ENCODE measurements at places on chromosomes 2 and 18.
A peak's percentile ranks its signal among the peaks of the same experiment; 100 is the strongest.

- no peak for DNase-seq
Observed at GRCh38 chr18:79197531-79197930, 128.3 kb downstream of the ATP9B start.

- DNase-seq: no peak
Observed at GRCh38 chr18:22337306-22337705, 80.4 kb downstream of the CTAGE1 start.

DNA sequence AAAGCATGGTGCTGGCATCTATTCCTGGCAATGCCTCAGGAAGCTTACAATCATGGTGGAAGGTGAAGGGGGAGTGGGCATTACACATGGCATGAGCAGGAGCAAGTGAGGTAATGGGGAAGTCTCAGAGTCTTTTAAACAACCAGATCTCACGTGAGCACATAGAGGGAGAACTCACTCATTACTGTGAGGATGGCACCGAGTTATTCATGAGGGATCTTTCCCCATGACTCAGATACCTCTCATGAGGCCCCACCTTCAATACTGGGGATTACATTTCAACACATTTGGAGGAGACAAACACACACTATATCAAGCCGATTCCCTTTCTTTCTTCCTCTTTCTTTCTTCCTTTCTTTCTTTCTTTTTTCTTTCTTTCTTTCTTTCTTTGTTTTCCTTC lies 47.9 kb upstream of the FANCL start:
- DNase-seq: no peak

GRCh38 chr2:13616616-13617015 lies 899.9 kb downstream of the TRIB2 start:
- no peak for DNase-seq

- DNase-seq: no peak
Observed at GRCh38 chr2:201465524-201465971, 14.0 kb downstream of the STRADB start.

- DNase-seq: no peak
Observed at GRCh38 chr2:204664708-204665121, 119.4 kb downstream of the PARD3B start.

- DNase-seq: peak; percentile 42
Observed at GRCh38 chr2:105812180-105813044, 67.7 kb downstream of the NCK2 start.

DNA sequence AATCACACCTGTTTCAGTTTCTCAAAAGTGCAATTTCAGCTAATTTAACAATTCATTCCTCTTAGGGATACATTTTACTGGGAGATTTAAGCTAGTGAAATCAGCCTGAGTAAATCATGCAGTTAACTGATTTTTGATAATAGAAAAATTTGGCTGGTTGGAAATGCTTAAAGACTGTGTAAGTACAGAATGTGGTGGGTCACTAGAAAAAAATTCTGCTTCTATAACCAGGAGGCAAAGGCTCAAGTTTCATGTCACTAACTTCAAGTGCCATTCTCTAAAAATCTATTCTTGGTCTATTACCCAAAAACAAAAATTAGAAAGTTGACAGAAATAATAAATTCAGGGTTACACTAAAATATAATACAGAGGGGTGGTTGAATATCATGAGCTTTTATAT lies 271.3 kb downstream of the CCDC178 start:
- no peak for DNase-seq

DNA sequence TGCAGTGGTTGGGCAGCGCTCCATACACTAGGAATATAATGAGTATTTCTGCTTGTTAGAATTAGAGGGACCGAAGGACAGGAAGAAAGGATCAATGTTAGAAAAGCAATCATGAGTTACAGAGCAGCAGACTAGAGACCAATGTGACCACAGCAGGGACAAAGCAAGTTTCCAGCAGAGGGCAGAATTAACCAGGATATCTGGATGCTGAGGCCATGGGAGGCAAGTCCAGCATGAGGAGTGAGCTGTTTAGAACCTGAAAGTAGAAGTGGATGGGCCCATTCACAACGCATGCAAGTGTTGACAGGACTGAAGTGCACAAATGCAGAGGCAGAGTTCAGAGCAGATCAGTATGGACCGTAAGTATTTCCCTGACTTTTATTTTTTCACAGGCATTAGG lies 910.4 kb upstream of the GYPC start:
- DNase-seq: peak; percentile 6

DNA sequence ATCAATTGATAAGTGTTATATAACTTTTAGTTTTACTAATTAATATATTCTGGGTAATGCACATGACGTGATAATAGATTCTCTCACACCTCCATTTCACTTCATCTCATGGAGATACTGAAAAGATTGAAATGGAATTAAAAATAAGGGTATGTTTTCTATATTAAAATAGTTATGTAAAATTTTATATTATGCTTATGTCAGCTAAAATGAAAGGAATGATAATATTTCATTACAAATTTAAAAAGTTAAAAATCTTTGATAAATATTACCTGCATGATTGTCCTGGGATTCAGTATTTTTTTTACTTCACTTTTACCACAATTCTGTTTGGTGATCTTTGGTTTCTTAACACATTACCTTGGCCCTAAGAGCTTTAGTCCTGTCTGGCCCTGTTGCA lies 823.8 kb upstream of the NRXN1 start:
- no peak for DNase-seq

- no peak for DNase-seq
Observed at GRCh38 chr2:133248264-133248663, 320.0 kb downstream of the NCKAP5 start.

GRCh38 chr2:174785481-174785880 lies 21.2 kb upstream of the CHRNA1 start:
- DNase-seq: no peak
